ENCODE measurements at places on chromosomes 16 and 17.
A peak's percentile ranks its signal among the peaks of the same experiment; 100 is the strongest.

- no peak for DNase-seq
These were observed 1.7 kb downstream of the NUPR1 start for GRCh38 chr16:28537076-28537475.

GRCh38 chr16:7744546-7745264, 412.1 kb downstream of the RBFOX1 start:
- DNase-seq, result peak; percentile 28

DNA sequence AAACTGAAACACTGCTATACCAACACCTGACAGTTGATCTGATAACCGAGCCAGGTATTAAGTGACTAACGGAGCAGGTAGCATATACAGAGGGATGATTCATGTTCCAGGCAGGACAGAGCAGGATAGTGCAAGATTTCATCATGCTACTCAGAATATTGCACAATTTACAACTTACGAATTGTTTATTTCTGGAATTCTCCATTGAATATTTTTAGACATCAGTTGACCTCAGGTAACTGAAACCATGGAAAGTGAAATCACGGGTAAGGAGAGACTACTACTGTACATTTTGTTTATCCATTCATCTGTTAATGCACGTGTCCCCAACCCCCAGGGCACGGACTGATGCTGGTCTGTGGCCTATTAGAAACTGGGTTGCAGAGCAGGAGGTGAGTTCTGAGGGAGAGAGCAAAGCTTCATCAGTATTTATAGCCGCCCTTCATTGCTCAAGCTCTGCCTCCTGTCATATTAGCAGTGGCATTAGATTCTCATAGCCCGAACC, 14.5 kb upstream of the PPM1E start:
- no peak for DNase-seq

GRCh38 chr17:59366773-59367656, 35.6 kb downstream of the YPEL2 start:
- DNase-seq, result no peak

DNA sequence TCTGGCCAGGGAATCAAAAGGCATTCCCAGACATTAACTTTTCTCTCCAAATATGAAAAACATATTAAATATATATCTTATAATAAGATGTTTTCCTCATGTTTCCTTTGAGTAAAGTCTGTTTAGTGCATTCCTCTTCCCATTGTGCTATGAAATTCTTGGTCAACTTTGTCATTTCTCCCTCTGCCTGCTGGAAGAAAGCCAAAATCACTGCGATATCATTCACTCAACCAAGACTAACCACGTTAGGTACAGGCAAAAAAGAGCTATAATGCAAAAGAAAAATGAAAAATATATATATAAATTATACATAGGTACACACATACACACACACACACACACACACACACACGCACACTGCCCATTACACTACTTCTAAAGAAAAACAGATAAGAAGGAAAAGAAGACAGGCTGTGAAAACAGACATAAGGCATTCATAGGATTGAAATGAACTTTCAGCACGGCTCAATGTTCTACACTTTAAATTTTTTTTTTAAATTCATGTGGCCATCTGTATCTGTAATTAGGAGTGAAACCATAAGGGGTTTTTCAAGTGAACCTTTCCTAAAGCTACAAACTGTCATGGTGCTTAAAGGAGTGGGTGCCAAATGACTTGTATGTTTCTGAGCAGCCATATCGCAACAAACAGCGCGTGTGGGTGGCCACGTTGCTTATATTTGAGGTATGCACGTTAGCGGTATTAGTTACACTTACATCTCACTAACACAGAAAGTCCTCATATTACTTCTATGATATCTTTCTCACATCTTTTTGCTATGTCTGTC, 71.6 kb upstream of the PSMD7 start:
- DNase-seq, result peak; percentile 42

DNA sequence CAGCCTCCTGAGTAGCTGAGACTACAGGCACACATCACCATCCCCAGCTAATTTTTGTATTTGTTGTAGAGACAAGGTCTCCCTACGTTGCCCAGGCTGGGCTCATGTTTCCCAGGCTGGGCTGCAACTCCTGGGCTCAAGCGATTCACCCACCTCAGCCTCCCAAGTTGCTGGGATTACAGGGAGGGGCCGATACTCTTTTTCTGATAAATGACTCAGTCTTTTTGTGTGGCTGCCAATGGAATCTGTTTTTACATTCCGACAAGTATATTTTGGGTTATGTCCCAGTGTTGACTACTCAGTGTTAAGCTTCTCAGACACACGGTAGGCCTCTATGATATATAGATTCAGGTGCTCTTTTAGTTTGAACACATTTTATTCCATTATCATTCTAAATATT, 58.1 kb downstream of the SLFN11 start:
- no peak for DNase-seq

GRCh38 chr16:85984231-85984880, 85.4 kb downstream of the IRF8 start:
- DNase-seq, result no peak

- no peak for DNase-seq
These were observed 36.1 kb upstream of the CBFA2T3 start for GRCh38 chr16:89013111-89013510.

GRCh38 chr16:65749506-65749905, 617.0 kb upstream of the CDH5 start:
- DNase-seq, result no peak

DNA sequence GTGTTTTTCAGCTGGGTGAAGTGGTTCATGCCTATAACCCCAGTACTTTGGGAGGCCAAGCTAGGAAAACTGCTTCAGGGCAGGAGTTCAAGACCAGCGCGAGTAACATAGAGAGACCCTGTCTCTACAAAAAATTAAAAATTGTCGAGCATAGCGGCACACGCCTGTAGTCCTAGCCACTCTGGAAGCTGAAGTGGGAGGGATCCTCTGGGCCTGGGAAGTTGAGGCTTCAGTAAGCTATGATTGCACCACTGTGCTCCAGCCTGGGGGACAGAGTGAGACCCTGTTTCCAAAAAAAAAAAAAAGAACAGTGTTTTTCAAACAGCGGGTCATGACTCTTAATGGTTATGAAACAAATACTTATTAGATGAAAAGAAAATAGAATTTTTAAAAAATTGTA, 2.3 kb upstream of the CYTH1 start:
- DNase-seq, result no peak

- no peak for DNase-seq
These were observed 60.9 kb downstream of the MYO18A start for GRCh38 chr17:29119265-29119664.

DNA sequence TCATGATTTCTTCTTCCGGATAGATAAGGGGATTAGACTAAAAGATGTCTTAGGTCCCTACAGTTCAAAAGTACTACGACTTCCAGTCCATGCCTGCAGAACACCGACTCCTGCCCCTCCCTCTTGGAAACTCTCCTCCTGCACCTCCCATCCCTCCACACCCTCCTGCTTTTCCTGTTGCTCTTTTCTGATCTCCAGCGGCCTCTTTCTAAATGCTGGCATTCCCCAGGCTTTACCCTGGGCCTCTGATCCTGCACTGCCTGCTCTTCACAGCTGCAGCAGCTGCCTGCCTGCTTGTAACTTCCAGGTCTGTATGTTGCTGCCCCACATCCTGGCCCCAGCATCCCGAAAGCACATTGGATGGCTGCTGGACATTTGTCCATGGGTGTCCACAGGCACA, 154.2 kb downstream of the KCNJ12 start:
- DNase-seq, result no peak

DNA sequence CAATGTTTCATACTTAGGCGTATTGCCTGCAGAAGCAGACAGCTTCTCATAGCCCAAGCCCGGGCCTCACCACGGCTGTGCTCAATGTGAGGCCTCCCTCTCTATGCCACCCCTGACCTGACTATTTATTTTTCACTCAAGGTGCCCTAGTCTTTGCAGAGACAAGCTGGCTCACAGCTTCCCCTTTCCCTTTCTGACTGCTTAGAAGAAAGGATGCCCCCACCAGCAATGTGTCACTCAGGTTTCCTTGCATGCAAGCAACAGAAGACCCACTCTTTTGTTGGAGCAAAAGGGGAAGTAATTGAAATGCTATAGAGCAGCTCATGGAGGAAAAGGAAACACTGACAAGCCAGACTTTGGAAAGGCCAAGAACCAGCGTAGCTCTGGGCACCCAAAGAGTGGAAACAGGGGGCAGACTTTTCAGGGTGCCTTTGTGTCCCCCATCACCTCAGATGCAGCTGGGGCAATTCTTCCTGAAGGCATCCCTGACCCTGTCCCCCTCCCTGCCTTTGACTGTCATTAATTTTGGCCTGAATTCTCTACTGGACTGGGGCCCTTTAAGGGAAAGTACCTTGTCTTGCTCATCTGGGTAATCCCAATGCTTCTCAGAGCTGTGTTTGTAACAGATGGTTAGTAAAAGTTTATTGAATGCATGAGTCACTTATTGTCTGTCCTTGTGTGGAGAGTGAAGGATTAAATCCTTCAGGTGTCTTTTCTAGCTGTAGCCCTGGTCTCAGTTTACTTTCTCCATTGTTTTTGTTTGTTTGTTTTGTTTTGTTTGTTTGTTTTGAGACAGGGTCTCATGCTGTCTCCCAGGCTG, 17.8 kb downstream of the RGS9 start:
- no peak for DNase-seq

DNA sequence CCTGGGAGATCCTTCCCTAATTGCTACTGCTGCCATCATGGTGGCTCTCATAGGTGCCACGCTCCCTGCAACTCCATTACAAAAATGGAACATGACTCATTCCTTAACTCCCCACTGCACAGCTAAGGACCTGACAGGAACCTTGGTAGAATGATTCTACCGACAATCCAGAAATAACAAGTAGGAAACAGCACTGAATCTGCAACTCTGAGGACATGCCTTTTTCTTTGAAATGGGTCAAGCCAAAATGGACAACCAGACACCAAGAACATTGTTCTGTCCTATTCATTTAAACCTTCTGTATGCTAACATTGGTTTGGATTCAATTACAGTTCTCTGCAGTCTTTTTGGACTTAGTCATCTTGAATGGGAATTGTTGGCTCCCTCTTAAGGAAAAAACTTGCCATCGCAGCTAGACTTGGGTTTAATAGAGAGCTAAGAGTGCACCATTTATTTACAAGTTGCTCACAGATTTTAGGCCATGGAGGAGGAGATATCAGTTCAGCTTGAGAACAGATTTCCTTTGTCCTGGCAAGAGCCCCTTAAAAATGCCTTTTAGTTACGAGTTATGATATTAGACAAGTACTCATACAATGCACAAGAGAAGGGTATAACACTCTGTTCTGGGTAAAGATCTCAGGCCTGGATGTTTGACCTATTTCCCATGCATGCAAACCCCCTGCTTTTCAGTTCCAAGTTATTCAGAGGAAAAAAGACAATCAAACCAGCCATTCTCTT, 20.9 kb upstream of the NSRP1 start:
- DNase-seq, result peak; percentile 23

DNA sequence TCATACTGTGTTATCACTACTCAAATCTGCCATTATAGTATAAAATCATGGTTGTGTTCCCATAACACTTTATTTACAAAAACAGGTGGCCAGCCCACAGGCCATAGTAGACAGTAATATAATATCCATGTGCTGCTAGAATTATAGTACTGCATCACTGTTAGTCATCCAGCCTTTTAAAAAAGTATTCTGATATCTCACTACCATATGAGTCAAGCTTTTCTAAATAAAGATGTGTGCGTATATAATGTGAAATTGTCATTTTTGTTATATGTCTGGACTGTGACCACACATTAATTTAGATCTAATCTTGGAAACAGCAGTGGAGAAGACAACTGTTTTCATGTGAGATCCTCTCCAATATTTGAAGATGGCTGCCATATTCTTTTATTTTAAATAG, 1049.1 kb upstream of the GOT2 start:
- no peak for DNase-seq

- no peak for DNase-seq
These were observed 9.9 kb downstream of the FMNL1 start for GRCh38 chr17:45231481-45232116.

- no peak for DNase-seq
These were observed 7.1 kb downstream of the UBE2O start for GRCh38 chr17:76445697-76446448.

Data from hindlimb muscle (tissue), 1 donor.